ENCODE measurements at places on chromosomes 16 and 17.

- DNase-seq = no peak
Measured at GRCh38 chr16:27027971-27028370, 38.8 kb upstream of the C16orf82 start.

- DNase-seq = peak; percentile 39
Measured at GRCh38 chr17:75404731-75405364, 630 bp downstream of the GRB2 start.

DNA sequence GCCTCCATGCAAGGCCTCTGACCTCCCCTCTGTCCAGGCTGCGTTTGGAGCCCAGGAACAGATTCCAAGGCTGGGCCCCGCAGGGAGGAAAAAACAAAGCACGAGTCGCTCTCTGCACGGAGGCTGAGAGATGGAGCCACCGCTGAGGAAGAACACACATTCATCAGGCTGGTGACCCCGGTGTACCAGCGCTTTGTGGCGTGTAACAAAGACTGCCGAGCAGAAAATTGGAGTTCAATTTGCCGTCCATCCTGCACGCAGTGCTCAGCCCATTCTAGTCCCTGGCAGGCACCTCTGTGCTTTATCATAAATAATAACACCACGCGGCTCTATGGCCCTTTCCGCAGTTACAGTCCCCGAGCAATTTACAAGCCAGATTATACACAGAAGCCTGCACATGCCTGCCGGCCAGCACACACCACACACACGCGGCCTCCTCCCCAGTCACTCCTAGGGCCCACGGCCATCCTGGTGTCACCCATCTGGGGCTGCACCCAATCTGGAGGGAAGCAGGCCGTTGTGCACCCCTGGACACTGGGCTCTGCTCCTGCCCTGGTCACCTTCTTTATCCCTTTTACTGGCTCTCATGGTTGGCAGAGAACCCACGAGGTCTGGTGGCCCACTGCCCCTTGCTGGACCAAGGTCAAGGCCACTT, 124.4 kb downstream of the SDK2 start:
- DNase-seq = no peak

DNA sequence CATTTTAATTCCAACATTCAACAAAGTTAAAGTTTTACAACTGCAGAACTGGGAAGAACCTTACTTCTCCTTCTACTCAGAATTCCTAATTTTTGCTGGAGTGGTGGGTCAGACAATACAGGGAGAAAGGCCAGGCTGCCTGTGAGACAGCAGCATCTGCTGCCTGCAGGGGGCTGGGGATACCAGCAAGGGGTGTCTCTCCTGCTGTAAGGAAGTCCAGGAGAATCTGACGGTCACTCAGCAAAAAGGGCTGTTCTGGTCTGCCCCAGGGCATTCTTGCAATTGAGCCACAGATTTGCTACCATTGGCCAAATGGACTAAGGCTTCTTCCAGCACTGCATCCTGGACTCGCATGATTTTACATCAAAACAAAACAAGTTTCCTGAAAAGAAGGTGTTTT, 426.6 kb upstream of the CDH11 start:
- no peak for DNase-seq

- DNase-seq = no peak
Measured at GRCh38 chr16:30030841-30031413, at the start of gene TLCD3B. TSS of gene TLCD3B (minus strand) at chr16:30031271. CDS start at chr16:30030527, 744 bp downstream.

DNA sequence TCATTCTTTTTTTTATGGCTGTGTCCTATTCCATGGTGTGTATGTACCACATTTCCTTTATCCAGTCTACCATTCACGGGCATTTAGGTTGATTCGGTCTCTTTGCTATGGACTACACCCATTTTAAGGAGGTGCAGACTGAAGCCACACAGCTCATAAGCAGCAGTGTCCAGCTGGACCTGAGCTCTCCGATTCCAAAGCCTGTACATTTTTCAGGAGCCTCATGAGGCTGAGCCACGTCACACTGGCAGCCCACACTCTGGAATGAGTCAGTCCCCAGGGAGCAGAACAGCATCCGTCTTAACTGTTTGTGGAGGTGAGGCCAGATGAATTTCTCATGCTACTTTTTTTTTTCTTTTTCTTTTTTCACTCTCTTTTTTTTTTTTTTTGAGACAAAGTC, 116.1 kb downstream of the C16orf95 start:
- no peak for DNase-seq

- no peak for DNase-seq
Measured at GRCh38 chr16:54052271-54052670, 234.3 kb downstream of the IRX3 start.

- DNase-seq = no peak
Measured at GRCh38 chr16:22098405-22099255, 6.3 kb downstream of the VWA3A start.

DNA sequence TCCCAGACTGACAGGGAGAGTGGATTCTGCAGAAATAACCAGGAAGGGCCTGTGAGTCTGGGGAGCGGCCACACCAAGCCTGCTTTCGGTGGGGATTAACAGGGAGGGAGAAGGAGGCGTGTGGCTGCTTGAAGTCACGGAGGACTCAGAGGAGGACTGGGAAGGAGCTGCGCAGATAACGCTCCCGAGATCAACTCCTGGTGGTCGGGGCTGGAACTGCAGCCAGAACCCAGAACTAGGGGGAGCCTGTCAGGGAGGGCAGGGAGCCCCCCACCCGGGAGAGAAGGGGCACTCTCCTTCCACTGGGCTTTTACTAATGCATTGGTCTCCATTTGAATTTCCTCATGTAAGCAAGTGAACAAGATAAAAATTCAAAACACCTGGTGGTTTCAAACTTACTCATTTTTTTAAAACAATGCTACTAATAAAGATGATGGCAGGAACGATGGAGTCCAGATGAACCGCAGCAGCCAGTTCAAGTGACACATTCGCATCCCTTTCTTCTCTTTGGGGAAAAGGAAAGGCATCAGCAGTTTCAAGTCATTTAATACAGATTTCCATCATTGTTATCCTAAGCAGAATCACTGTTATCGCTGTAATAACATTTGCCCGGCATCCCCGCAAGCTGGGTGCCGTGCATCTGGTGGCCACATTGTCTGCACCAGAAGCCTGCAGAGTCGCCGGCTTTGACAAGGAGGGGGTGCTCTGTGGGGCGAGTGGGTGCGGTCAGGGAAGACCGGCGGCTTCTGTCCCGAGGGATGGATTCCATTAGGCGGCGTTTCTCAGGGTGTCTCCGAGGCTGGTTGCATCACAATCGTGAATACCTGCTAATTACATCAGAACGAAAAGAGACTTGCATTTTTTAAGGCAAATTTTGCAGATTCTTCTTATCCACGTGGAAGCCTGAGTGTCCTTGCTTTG, 183.0 kb downstream of the FOXL1 start:
- DNase-seq = no peak

GRCh38 chr17:64262198-64262999, 661 bp downstream of the TEX2 start:
- peak; percentile 51 for DNase-seq

- no peak for DNase-seq
Measured at GRCh38 chr17:48679385-48680096, 42.8 kb downstream of the PRAC1 start.

DNA sequence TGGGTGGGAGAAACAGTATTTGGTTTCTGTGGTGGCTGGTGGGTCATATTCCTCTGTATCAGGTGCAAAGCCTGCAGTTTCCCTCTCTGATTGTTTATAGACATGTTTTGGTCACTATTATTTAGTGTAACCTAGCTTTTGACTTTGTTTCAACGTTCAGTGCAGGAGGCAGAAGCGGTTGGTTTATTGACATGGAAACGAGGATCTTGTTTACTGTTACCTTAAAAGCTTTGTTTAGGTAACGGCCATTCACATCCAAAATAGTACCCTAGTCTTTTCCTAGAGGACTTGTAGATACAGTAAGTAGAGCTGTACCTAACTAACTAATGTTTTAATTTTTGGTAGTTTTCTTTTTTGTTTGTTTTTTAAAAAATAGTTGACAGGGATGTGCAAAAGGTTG, 3.5 kb downstream of the MSI2 start:
- DNase-seq = no peak

GRCh38 chr17:49218941-49219913, 8.7 kb downstream of the ABI3 start:
- DNase-seq = no peak

DNA sequence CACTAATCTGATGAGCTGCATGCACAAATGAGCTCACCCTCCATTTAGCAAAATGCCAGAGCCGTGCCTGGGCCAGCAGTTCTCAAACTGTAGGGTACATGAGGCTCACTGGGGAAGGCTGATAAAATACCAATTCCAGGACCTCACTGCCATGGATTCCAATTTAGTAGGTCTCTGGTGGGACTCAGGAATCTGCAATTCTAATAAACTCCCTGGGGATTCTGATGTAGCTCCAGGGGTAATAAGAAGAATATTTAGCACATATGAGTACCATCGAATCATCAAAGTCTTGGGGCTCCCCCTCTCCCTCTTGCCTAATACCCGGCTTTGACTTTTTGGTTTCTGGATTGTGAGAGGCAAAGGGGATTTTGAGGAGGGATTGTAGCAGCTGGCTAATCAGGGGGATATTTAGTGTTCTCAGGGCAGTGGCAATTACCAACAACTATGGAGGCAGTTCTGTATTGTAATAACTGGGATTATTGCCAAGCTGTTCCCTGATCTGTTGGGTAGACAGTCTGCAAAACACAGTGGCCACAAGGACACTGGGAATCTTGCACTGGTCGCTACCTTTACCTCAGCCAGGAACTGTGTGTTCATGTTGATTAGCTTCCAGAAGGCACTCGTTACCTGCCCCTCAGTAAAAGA, 140.4 kb downstream of the SHISA9 start:
- no peak for DNase-seq

DNA sequence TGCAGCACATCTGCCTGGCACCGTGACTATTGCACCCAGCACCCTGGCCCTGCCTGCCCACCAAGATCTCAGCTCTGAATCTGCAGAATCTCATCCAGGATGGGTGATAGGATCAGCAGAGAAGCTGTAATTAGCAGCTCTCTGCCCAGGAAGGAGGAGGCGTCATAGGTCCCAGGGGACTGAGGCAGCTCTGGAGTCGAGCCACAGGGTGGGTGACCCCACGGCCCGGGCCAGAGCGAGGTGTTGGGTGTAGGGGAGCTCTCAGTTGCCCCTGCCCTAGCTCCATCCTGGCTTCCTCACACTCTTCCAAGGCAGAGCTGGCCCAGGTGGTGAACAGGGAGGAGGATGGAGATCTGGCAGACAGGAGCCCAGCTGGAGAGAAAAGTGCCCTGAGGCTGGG, 18.2 kb upstream of the FAM83G start:
- no peak for DNase-seq

GRCh38 chr17:31596382-31597323, 205.2 kb downstream of the RAB11FIP4 start:
- peak; percentile 58 for DNase-seq
